ENCODE measurements at places on chromosomes 12 and 14. TPM values are rescaled to one million over a fixed set of nuclear protein-coding genes. Genes with fewer than 3 reads are reported as not detected.

GRCh38 chr12:84421103-84421502 is 491.5 kb downstream of the SLC6A15 start:
- DNase-seq, result no peak

GRCh38 chr12:109772622-109773321 is 59.1 kb downstream of the FAM222A start:
- DNase-seq, result no peak

DNA sequence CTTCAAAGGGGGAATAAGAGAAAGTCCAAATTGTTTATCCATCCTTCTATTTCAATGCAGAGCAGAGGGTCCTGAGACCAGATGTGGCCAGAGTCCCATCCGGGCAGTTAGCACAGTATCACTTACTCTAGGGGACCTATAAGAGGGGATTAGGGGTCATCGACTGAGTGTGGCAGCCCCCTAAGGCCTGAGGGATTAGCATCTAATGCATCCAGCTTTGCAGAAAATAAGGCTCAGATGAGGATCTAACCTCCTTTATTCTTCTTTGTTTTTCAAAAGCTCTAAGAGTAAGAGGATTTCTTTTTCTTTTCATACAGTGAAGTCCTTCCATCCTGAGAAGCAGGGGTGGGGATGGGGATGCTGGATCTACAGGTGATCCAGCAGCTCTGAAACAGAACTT is 43.5 kb downstream of the NEUROD4 start:
- DNase-seq, result no peak

DNA sequence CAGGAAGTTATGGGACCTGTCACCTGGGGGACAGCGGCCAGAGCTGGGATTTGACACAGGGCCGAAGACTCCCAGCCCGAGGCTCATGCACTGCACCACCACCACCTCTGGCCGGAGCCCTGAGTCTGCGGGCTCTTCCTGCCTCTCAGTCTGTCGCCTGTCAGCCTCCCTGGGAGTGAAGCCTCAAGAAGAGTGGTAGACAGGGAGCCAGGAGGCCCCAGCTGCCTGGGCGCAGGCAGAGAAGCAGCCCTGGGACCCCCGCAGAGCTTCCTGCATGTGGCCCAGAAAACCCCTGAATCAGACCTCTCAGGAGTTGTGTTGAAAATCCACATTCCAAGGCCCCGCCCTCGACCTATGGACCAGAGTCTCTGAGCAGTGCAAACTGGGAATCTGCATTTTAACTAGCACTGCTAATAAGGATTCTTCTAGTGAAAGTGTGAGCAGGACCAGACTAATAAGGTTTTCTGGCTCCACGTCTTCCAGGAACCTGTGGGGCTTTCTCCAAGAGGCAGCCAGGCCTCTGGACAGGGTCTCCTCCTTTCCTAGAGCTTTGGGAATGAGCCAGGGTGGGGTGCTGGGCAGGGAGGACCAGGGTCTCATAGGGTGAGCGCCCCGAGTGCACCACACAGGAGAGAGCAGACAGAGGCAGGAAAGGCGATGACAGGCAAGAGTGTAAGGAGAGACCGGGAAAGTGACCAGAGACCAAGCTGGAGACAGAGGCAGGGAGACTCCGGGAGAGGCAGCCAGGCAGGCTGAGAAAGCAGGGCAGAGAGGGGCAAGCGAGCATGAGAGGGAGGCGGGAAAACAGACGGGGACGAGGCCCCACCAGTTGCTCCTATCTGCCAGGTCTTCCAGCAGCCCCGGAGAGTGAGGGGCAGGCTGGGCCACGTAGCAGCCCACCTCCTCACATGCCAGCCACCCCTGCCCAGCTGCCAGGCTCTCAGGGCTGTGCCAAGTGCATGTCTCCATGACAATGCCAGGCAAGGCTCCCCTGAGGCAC is 112.4 kb downstream of the BCL11B start:
- no peak for DNase-seq

DNA sequence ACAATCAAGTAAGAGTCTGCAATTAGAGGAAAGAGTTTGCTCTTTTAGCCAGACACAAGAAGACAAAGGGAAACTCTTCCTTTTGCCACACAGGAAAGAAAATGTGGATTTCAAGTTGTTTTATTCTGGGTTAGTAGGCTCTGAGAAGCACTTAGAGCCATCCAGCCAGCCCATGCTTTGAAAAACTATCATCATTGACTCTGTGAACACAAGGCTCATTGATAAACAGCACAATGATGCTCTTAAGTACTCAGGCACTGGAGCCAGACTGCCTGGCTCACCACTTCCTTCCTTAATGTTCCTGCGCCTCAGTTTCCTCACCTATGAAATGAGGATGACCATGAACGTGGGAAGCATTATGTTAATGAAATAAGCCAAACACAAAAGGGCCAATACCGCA is 150.2 kb upstream of the EEA1 start:
- no peak for DNase-seq

- no peak for DNase-seq
Observed at GRCh38 chr14:64549791-64550620, at the start of gene PPP1R36. PPP1R36 (plus strand) TSS chr14:64549961; CDS start chr14:64549998, 37 bp downstream.

DNA sequence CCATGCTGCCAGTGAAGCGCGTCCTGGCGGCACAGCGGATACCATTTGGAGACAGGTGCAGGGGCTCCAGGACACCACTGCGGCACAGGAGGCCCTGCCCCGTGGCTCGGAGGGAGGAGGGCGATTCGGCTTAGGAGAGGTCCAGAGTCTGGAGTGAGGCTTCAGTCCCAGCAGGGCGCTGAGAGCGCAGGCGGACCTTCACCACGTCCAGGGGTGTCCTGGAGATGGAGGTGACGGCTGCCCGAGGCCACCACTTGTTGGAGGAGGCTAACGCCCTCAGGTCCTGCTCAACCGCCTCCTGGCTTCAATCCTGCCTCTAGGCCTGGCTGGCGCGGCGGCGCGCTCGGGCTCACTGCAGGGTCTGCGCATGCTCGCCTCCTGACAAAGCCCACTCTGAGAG is 45.7 kb downstream of the EIF2S3B start:
- DNase-seq, result no peak

- DNase-seq, result no peak
Observed at GRCh38 chr12:124736115-124737039, 127.3 kb downstream of the SCARB1 start.

GRCh38 chr12:55705782-55706402 is 1.8 kb downstream of the ITGA7 start:
- DNase-seq, result no peak

GRCh38 chr12:115444346-115444745 is 760.4 kb upstream of the TBX3 start:
- DNase-seq, result no peak

DNA sequence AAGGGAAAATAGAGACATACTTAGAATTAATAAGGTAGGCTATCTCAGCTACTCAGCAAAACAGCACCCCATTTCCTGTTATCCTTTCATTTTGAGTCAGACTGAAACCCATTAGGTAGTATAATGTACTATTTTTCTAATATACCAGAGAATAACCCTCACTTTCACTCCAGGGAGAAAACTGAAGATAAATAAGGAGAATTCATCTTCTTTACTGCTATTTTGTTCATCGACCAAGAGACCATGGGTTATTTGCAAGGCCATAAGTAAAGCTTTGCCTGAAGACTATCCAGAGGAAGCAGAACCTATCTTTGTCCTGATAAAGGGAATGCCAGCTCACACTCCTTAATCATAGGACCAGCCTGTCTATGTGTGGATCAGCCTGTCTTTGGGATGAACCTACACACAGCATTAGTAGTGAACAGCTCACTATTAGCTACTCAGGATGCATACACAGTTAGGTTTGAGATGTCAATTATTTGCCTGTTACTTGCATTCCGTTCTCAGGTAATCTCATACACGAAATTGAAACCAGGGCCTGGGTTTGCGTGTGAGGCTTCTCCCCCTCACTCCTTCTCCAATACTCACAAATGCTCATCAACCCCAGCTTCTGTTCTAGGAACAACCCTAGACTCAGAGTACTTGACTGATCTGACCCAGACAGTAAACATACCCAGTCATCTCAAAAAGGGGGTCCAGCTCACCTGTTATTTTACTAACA is 124.4 kb downstream of the DAD1 start:
- DNase-seq, result no peak

DNA sequence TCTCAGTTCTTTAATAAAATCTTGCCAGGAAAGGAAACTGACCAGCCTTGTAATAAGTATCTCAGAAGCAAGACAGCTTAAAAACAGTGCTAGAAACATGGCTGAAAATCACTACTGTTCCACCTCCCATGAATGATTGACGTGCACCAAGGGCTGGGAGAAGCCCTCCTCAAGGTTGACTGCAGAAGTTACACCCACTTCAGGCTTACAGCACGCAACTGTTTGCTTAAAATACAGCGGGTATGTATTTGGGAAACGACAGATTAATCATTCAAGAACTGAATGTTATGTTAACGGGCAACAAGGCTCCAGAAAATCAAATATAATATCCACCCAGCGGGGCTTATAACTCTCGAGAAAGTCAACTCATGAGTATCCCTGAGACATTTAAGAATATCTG is 22.1 kb downstream of the PRKD1 start:
- no peak for DNase-seq

The IL23A gene
- not detected for total RNA-seq

The MFAP5 gene
- total RNA-seq, result not detected
